ENCODE measurements at places on chromosomes 11 and 22.

DNA sequence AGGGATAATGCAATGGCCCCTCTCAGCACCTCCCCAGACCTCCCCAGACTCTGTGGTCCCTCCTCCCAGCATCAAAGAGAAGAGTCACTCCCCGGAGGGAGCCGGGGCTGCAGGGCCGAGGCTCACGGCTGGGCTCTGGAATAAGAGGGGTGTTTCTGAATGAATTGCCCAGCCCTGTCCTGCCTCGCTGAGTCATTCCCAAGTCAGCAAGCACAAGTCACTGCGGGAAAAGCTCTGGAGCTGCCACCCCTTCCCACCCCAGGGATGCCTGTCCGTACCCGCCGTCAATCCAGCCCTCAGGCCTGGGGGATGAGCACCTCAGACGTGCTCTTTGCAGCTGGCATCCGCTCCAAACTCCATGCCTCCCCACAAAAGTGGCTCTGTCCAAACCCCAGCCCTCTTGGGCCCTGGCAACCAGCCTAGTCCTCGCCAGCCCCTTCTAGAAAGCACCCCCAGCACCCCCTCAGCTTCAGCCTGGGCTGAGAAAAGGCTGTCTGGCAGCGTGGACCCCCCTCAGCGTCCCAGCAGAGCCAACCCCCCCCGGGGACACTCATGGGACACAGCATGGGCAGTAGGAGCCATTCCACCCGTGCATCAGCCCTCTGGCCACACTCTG is 22.7 kb downstream of the CELSR1 start:
- no peak for DNase-seq

DNA sequence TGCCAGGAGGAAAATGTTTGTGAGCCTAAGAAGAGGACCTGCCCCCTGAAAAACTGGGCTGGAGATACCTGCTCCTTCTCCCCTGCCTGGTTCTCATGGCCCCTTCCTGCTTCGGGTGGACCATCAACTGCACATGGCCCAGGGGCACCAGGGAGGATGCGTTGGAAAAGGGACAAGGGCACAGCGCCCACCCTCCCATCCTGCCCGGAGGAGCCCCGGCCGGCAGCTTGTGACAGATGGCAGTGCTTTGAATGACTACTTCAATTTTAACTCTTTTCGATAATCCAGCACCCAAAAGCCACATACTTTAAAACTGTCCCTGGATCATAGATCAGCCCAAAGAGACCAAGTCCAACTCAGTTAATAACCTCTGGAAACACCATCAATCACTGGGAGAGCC is 135.8 kb upstream of the NECTIN1 start:
- DNase-seq = no peak

DNA sequence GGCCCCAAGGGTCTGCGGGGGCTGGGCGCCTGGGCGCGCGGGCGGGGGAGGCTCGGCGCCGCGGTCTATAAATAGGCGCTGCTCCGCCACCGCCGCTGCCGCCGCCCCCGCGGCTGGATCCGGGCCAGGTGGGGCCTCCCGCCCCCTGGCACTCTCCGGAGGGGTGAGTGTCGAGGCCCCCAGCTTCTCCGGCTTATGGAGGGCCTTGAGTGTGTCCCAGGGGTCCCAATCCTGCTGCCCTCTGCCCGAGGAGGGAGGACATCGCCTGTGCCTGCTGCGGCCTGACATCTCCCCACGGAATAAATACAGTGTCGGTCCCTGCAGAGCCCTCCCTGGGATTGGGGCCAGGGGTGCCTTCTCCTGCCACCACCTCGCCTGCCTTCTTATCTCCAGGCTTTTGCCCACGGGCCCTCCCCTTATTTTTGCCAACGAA is 4.3 kb upstream of the GP1BB start:
- no peak for DNase-seq

DNA sequence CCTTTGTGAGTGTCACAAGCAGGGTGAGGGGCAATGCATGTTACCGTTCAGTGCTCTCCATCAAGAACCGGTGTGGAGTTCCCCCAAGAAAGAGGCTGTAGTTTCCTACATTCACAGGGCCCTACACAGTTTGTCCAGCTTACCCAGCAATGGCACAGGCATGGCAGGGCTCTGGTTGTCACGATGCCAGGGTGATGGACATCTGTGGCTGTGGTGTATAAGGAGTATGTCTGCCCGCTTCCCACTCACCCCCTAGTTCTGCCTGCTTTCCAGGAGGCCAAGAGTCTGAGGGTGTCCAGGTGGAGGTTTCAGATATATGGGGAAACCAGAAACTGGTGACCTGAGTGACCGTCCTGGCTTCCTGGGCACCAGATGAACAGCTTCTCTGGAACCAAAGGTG is 116.1 kb downstream of the PKNOX2 start:
- no peak for DNase-seq

All from T-cell (primary cell).